Smooth muscle cell of trachea (primary cell): ENCODE measurements at places on chromosomes 7 and 10. TPM values are rescaled to one million over a fixed set of nuclear protein-coding genes. Genes with fewer than 3 reads are reported as not detected.

Gene NYAP1
- 1.3 and 3.5 TPM in 2 replicates for total RNA-seq

Gene CAV2
- 79.1 and 98.3 TPM in 2 replicates for total RNA-seq

Gene RARRES2
- total RNA-seq, result 0.73 and 20.7 TPM in 2 replicates

Gene ADCYAP1R1
- total RNA-seq, result not detected in 2 replicates

Gene CALML3
- total RNA-seq, result not detected in 2 replicates
